ENCODE measurements at places on chromosomes 11 and 22.
A peak's percentile ranks its signal among the peaks of the same experiment; 100 is the strongest.

GRCh38 chr11:106827687-106828086, 190.6 kb downstream of the GUCY1A2 start:
- H3K27me3 ChIP-seq: no peaks in the 10 kb centered on the region
- H3K27ac ChIP-seq: no peak overlapping the region
- no peaks in the 10 kb centered on the region for H3K36me3 ChIP-seq
- peaks cover 2% of the 10 kb centered on the region for H3K4me1 ChIP-seq
- H3K4me3 ChIP-seq: no peak overlapping the region

DNA sequence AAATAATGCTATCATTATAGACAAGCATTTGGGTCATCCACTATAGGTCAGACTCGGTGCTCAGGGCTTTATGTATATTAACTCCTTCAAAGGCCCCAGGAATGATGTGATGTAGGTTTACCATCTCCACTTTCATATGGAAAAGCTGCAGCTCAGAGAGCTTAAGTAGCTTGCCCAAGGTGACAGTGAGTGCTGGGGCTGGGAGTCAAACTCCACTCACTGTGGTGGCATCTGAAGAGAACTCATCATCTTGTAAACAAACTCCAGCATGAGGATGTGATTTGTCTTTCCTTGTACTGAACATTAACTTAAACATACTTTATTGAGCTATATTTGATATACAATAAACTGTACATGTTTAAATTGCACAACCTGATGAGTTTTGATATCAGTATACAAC, 25.4 kb downstream of the TENM4 start:
- H3K36me3 ChIP-seq: no peaks in the 10 kb centered on the region
- H3K4me3 ChIP-seq: no peak overlapping the region
- H3K4me1 ChIP-seq: no peaks in the 10 kb centered on the region
- DNase-seq: no peak

- H3K4me1 ChIP-seq: peaks cover 6% of the 10 kb centered on the region
- no peak overlapping the region for H3K4me3 ChIP-seq
- no peak for DNase-seq
- H3K27me3 ChIP-seq: no peaks in the 10 kb centered on the region
Measured at GRCh38 chr11:68052137-68052873, 13.5 kb downstream of the TCIRG1 start.

GRCh38 chr11:19561011-19561410, 151.6 kb upstream of the NAV2 start:
- no peaks in the 10 kb centered on the region for H3K36me3 ChIP-seq
- no peak for DNase-seq

- H3K36me3 ChIP-seq: peaks cover 28% of the 10 kb centered on the region
- no peak overlapping the region for H3K4me3 ChIP-seq
- no peak overlapping the region for H3K27ac ChIP-seq
- DNase-seq: no peak
Measured at GRCh38 chr11:116862951-116863350, 25.5 kb upstream of the APOA1 start.

DNA sequence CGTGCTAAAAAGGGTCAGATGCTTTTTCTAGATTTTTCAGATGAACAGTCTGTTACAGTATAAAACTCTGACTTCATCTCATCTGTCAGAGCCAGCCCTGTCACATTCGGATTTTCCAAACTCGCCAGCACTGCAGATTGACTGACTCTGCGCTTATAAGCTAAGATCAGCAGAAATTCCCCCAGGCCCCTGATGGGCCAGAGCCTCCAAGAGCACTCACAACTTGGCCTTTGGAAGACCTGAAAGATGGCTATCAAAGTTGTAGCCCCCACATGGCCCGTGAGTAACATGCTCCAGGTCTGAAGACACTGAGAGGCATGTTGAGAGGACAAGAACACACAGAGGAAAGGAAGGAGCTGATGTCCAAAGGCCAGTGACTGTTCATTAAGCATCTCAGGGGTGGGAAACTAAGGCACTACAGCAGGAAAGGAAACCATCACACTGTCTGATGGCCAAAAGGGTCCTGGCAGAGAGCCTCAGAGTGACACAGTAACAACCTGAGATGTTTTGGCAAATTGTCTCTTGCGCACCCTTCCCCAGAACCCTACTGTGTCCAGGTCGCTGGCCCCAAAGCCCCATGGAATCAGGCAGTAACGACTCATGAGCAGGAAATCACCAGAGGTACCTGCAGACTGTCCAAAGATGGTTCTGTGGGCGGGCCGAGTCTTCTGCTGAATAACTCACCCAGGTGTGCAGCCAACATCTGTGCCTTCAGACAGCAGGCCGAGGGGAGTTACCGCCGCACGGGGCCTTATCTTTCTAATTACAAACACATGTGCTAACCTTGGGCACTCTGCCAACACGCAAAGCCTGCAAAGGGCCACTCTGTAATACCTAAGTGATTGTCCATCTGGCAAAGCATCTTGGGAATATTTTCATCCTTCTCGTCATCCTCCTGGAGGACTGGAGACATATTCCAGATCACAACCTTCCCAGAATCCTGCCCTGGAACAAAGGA, 23.6 kb downstream of the HIRA start:
- no peak overlapping the region for H3K27ac ChIP-seq
- no peaks in the 10 kb centered on the region for H3K27me3 ChIP-seq
- no peak overlapping the region for H3K4me3 ChIP-seq
- peaks cover 22% of the 10 kb centered on the region for H3K36me3 ChIP-seq
- H3K4me1 ChIP-seq: no peaks in the 10 kb centered on the region

GRCh38 chr11:22339611-22340010, 1.4 kb downstream of the SLC17A6 start:
- peaks cover 61% of the 10 kb centered on the region for H3K4me1 ChIP-seq
- H3K36me3 ChIP-seq: no peaks in the 10 kb centered on the region
- no peak overlapping the region for H3K27ac ChIP-seq
- peak; percentile 29 for DNase-seq
- H3K4me3 ChIP-seq: peak overlapping the region; percentile 65

DNA sequence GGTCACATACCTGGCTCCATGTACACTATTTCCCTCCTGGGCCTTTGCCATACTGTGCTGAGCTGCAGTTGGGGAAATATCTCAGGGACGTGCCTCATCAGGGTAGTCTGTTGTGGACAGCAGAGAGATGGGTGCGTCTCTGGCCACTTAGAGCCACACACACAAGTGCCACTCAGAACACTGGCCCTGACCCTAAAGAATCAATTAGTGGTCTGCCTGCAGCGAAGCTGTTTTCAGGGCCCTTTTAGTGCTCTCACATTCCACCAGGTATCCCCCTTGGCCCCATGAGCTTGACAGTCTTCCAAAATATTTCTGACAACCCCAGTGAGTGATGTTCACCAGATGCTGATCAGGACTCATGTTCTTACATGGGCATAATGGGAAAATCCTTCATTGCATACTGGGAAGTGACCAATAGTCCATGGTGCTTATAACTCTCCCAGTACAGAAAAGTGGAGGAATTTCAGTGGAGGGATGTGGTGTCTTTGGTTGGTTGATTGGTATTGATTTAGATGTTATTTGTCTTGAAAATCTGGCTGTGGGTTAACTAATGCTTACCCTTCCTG, 66.1 kb downstream of the ME3 start:
- 0 out of 2 replicates have a peak overlapping the region, but pooled peaks have one; percentile 9 for H3K27ac ChIP-seq
- no peak overlapping the region for H3K4me3 ChIP-seq
- no peaks in the 10 kb centered on the region for H3K36me3 ChIP-seq
- H3K27me3 ChIP-seq: no peaks in the 10 kb centered on the region

- H3K4me3 ChIP-seq: no peak overlapping the region
- no peak for DNase-seq
- no peaks in the 10 kb centered on the region for H3K27me3 ChIP-seq
- H3K36me3 ChIP-seq: no peaks in the 10 kb centered on the region
Measured at GRCh38 chr11:117932947-117933346, 3.7 kb upstream of the TMPRSS13 start.

DNA sequence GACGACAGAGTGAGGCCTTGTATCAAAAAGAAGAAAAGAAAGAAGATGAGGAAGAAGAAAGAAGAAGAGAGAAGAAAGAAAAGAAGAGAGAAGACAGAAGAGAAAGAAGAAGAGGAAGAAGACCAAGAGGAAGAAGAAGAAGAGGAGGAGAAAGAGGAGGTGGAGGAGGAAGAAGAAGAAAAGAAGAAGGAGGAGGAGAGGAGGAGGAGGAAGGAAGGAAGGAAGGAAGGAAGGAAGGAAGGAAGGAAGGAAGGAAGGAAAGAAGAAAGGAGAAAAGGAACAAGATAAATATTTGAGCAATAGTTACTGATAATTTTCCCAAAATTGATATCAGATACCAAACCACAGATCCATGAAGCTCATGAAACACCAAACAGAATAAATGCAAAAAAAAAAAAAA, 169.7 kb upstream of the TMEM45B start:
- H3K27me3 ChIP-seq: no peaks in the 10 kb centered on the region
- no peak for DNase-seq
- H3K4me3 ChIP-seq: no peak overlapping the region
- H3K36me3 ChIP-seq: no peaks in the 10 kb centered on the region
- H3K27ac ChIP-seq: no peak overlapping the region
- H3K4me1 ChIP-seq: no peaks in the 10 kb centered on the region

DNA sequence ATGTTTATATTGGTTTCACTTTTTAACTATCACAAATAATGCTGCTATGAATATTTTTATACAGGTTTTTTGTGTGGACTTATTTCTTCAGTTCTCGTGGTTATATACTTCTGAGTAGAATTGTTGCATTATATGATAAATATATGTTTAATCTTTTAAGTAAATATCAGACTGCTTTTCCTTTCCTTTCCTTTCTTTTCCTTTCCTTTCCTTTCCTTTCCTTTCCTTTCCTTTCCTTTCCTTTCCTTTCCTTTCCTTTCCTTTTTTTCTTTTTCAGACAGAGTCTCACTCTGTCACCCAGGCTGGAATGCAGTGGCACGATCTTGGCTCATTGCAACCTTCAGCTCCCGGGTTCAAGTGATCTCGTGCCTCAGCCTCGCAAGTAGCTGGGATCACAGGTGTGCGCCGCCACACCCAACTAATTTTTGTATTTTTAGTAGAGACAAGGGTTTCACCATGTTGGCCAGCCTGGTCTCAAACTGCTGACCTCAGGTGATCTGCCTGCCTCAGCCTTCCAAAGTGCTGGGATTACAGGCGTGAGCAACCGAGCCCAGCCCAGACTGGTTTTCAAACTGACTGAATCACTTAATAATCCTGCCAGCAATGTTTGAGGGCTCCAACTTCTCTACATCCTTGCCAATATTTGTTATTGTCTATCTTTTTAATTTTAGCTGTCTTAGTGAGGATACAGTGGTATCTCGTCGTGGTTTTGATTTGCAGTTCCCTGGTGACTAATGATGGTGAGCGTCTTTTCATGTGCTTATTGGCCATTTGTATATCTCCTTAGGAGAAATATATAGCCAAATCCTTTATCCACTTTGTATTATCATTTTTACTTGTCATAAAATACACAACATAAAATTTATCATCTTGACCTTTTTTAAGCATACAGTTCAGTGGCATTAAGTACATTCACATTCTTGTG, 21.9 kb downstream of the HTR3B start:
- DNase-seq: no peak
- no peaks in the 10 kb centered on the region for H3K36me3 ChIP-seq
- H3K27ac ChIP-seq: no peak overlapping the region

- H3K27ac ChIP-seq: no peak overlapping the region
- H3K4me3 ChIP-seq: no peak overlapping the region
- no peak for DNase-seq
- H3K4me1 ChIP-seq: peaks cover 61% of the 10 kb centered on the region
Measured at GRCh38 chr11:19792510-19792909, 79.9 kb downstream of the NAV2 start.

DNA sequence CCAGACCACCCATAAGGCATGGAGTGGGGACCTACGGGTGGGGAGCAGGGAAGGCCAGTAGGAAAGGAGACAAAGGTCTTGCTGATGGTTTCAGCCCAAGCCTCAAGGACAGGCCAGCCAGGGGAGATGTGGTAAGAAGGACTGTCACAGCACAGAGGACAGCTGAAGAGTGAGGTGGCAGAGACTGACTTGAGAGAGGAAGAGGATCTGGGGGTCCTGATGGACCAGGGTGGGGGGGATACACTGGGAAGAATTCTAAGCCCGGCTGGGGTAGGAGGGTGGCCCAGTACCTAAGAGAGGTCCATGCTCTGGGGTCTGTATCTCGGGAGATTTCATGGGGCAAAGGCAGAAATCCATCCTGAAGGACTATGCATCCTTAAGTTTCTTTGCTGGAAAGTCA, 66.1 kb upstream of the THY1 start:
- no peaks in the 10 kb centered on the region for H3K36me3 ChIP-seq
- no peak overlapping the region for H3K27ac ChIP-seq
- H3K27me3 ChIP-seq: no peaks in the 10 kb centered on the region

GRCh38 chr11:31689559-31689958, 121.6 kb downstream of the PAX6 start:
- no peak for DNase-seq
- H3K4me1 ChIP-seq: no peaks in the 10 kb centered on the region
- H3K27me3 ChIP-seq: no peaks in the 10 kb centered on the region
- H3K4me3 ChIP-seq: no peak overlapping the region

DNA sequence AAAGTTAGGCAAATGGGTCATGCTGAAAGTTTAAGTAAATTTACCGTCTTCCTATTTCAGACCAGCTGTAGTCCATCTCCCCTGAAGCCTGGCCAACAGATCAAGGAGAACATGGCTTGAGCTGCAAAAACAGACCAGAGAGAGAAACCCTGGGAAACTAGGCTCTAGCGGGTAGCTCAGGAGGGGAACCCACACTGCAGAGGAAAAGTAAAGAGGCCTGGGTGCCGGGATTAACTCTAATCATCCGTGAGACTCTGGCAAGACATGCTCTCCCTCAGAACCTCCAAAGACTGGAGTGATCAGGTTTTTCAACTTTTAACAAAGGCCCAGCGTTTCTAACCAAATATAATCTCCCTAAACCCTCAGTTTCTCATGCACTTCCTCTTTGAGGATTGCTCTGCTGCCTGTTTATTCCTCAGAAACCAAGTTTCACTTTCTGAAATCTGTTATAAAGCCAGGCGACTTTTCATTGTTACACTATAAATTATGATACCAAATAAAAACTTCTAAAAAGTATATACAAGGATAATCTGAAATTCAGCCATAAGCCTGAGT, 67.5 kb downstream of the GAB2 start:
- no peaks in the 10 kb centered on the region for H3K27me3 ChIP-seq
- DNase-seq: peak; percentile 24
- no peak overlapping the region for H3K27ac ChIP-seq
- H3K4me3 ChIP-seq: no peak overlapping the region
- peaks cover 13% of the 10 kb centered on the region for H3K4me1 ChIP-seq

Measured in GM23338 (cell line).